Endothelial cell (in vitro differentiated cells): ENCODE measurements at places on chromosomes 3 and 15. TPM values are rescaled to one million over a fixed set of nuclear protein-coding genes. Genes with fewer than 3 reads are reported as not detected.

DNA sequence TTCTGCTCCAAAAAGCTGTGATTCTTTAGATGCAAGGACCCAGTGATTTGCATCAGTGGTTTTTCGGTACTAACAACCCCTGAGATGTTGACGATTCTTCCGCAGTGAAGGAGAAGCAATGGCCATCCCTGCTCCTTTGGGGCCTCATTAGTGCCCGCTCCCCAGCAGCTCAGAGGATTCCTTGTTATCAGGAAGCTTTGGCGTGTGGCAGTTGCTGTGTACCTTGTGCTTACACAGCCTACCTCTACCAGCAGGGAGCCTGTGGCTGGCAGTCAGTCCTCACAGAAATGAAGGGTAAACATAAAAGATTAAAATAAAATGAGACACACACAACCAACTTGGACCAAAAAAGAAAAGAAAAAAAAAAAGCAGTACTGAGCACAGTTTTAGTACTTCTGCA, 55.2 kb downstream of the CNTN3 start:
- no peak for DNase-seq
- no peak overlapping the region for H3K27ac ChIP-seq
- no peaks in the 10 kb centered on the region for H3K4me1 ChIP-seq
- no peaks in the 10 kb centered on the region for H3K36me3 ChIP-seq

DNA sequence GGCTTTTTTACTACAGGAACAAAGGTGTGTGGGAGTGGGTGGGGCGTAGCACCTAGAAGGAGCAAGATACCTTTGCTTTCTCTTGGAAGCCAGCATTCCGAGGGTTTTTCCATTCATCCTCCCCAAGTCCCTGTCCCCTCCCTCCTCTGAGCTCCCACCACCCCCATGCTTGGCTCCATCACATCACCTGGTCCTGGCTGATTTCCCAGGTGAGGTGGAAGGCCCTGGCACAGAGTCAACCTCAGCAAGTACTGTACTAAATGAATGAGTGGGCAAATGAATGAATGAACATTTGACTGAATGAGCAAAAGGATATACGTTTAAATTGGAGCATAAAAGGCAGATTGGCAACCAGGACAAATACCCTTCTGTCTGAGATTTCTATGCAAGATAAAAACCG, 45.4 kb downstream of the DZIP1L start:
- peaks cover 16% of the 10 kb centered on the region for H3K36me3 ChIP-seq
- H3K27ac ChIP-seq = no peak overlapping the region
- H3K27me3 ChIP-seq = peaks cover 4% of the 10 kb centered on the region
- DNase-seq = no peak
- peaks cover 5% of the 10 kb centered on the region for H3K4me1 ChIP-seq

DNA sequence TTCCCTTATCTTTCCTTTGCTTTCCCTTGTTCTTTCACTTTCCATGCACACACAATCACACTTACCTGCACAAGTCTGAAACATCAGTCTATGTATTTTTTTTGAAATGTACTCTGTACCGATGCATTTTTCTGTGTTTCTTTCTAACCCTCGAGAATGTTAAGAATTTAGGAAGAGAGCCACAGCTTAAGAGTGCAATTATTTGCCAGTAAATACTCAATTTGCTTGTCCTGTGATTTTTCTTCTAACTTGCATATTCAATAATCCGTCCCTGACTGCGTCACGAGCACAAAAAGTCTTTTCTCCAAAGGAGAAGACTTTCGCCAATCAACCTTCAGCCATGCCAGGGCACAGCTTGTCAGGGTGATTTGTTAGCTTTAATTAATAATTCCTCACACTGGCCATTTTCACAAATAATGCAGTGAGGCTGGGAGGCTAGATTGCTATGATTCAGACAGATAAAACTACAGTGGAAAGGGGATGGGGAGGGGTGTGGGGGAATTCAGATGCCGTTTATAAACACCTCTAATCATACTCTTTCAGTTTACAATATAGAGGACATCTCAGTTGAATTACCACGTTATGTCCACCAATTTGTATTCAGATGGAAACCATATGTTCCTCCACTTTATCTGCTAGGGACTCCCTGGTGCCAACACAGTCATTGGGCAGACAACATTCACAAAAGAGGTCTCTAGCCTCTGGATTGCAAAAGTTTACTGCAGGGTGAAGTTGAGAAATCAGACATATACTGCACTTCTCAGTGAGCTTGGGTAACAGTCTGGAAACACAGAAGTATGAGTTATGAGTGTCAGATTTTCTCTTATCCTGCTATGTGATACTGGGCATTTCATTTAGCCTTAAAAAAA, 388.0 kb downstream of the ZBTB20 start:
- no peaks in the 10 kb centered on the region for H3K36me3 ChIP-seq
- no peak overlapping the region for H3K27ac ChIP-seq
- H3K4me1 ChIP-seq = no peaks in the 10 kb centered on the region
- no peak for DNase-seq
- no peak overlapping the region for H3K4me3 ChIP-seq

GRCh38 chr3:144039661-144040060, 68.0 kb downstream of the DIPK2A start:
- no peaks in the 10 kb centered on the region for H3K4me1 ChIP-seq
- no peak for DNase-seq
- H3K36me3 ChIP-seq = no peaks in the 10 kb centered on the region

GRCh38 chr3:54599716-54600115, 328.1 kb downstream of the LRTM1 start:
- H3K4me1 ChIP-seq = peaks cover 12% of the 10 kb centered on the region
- no peak for DNase-seq
- H3K27ac ChIP-seq = no peak overlapping the region

DNA sequence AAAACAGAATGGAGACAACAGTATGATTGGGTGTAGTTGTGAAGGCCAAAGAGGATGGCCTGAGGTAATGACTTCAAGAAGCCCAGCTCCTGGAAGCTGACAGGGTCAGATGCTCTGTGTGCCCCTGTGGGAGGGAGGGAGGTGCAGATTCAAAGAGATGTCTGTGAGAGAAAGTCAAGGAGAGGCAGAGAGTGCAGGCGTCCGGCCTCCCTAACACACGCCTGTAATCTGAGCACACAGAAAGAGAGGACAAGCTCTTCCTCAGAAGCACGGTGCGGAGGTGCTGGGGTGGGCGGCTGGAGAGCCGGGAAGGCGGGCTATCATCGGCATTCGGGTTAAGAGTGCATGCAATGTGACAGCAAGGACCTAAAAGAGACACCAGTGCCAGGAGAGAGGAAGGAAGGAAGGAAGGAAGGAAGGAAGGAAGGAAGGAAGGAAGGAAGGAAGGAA, 238.2 kb upstream of the HES1 start:
- H3K27ac ChIP-seq = peak overlapping the region; percentile 14
- DNase-seq = no peak
- H3K4me1 ChIP-seq = peaks cover 11% of the 10 kb centered on the region
- peaks cover 2% of the 10 kb centered on the region for H3K27me3 ChIP-seq
- H3K4me3 ChIP-seq = no peak overlapping the region

FGF12 gene
- total RNA-seq = 19.1 TPM

GPR62 gene
- total RNA-seq = not detected

DUOXA1 gene
- 1.9 TPM for total RNA-seq

FMN1 gene
- total RNA-seq = 1.3 TPM
